ENCODE measurements at places on chromosomes 5 and 9. TPM values are rescaled to one million over a fixed set of nuclear protein-coding genes. Genes with fewer than 3 reads are reported as not detected.

FAM221B gene
- not detected for total RNA-seq

PITX1 gene
- total RNA-seq: 5.3 TPM

GRCh38 chr5:36681711-36682110 lies 75.3 kb downstream of the SLC1A3 start:
- no peak for DNase-seq

DNA sequence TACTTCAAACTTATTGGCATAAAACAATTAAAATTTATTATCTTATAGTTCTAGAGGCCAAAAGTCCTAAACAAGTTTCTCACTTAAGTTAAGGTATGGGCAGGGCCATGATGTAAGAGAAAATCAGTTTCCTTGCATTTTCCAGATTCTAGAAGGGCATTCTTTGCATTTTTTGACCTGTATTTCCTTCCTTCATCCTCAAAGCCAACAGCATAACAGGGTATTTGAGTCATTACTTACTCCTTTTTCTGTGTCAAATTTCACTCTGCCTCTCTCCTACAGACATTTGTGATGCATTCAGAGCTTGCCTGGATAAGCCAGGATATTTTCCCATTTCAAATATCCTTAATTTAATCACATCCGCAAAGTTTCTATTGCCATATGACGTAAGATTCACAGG lies 1499.0 kb downstream of the EFNA5 start:
- DNase-seq: no peak

- no peak for DNase-seq
Measured at GRCh38 chr5:164289526-164289925, 784.1 kb downstream of the MAT2B start.

DNA sequence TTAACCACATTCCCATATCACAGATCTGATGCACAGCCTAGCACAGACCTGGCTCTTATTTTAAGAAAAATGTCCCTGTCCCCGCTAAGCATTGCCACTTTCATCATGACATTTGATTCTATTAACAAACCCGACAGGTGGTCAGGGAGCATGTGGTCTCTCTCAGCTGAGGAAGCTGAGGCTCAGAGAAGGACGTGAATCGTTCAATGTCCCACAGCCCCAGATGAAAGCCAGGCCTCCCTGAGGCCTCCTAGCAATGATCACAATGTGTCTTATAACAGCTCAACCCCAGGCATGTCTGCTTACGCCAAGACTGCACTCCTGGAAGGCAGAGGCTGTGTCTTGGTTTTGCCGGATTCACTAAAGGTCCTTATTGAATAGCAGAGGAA lies 10.4 kb upstream of the CRB2 start:
- no peak for DNase-seq

GRCh38 chr9:75814667-75815066 lies 75.8 kb upstream of the PCSK5 start:
- DNase-seq: no peak

- no peak for DNase-seq
Measured at GRCh38 chr9:95438561-95439357, 78.0 kb downstream of the PTCH1 start.

DNA sequence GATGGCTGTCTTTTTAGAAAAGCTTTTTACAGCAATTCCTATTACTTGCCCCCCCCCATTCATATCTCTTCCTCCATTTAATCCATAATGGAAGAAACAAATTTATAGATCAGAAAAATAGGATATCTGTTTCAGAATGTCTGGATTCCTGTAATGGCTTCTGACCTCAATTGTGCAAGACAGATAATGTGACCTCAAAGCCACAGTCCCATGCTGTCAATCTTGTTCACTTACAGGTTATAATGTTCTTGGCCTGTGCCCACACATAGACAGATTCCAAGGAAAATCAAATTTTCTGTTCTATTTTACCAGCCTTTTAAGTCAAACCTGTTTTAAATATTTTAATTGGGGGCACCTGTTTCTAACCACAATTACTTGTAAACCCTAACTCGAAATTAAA lies 143.4 kb downstream of the ENTREP1 start:
- DNase-seq: no peak
